ENCODE measurements at places on chromosomes 4 and X. TPM values are rescaled to one million over a fixed set of nuclear protein-coding genes. Genes with fewer than 3 reads are reported as not detected.

Gene CNKSR2
- total RNA-seq = not detected

Gene CDS1
- 0.42 TPM for total RNA-seq

Gene RRH
- total RNA-seq = not detected

- no peak for DNase-seq
Observed at GRCh38 chr4:6367371-6367851, 97.8 kb downstream of the WFS1 start.

Gene NXF2B
- total RNA-seq = 8.0 TPM

- DNase-seq = no peak
Observed at GRCh38 chr4:25532591-25532990, 123.1 kb upstream of the SLC34A2 start.

GRCh38 chrX:23013366-23013765, 13.6 kb downstream of the DDX53 start:
- DNase-seq = no peak

Data from K562 (cell line).